HepG2 (cell line): ENCODE measurements at places on chromosomes 3 and 15. TPM values are rescaled to one million over a fixed set of nuclear protein-coding genes. Genes with fewer than 3 reads are reported as not detected.

DNA sequence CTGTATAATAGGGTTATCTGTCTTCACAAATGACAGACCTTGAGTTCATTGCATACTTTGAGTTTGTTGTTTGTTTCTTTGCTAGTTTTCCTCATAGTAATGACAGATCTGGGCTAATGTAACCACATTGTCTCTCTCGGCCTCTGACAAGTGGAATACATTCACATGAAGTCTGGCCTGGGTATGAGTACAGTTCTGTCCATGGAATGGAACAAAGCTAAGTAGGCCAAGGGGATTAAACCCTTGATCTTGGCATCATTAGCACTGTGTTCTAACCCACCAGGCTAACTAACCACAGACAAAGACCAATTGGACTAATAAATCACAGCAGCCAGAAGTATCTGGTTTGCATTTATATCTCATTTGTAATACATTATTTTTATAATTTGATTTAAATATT, 7.6 kb upstream of the VGLL3 start:
- DNase-seq = no peak

GRCh38 chr15:82543160-82543559, 2.9 kb upstream of the RPS17 start:
- DNase-seq = no peak

CPLX3 gene
- total RNA-seq = not detected in 2 replicates

DNA sequence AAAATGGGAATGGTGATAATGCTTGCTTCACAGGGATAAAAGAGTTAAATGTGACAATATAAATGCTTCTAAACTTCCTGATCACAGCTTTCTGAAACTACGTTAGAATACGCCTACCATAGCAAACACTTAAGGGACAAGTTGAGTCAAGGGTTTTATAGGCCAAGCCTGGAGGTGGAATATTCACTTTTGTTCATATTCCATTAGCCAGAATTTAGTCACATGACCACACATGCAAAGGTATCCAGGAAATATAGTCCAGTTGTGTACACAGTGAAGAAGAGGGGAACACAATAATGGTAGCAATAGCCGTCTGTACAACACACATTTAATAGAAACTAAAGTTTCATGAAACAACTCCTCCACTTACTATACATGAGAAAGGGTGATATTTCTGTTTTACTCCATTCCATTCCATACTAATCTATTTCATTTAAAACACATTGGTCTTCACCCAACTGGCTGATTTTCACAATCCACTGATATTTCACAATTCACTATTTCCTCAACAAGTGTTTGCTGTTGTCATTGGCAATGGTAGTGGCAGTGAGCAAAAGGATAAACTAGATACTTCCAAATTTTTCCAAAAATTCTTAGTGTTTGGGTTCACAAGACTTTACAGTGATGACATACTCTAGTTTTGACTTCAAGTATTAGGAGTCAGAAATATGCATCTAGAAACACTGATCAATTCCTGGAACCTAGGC, 270.9 kb downstream of the ERC2 start:
- DNase-seq = no peak

DNA sequence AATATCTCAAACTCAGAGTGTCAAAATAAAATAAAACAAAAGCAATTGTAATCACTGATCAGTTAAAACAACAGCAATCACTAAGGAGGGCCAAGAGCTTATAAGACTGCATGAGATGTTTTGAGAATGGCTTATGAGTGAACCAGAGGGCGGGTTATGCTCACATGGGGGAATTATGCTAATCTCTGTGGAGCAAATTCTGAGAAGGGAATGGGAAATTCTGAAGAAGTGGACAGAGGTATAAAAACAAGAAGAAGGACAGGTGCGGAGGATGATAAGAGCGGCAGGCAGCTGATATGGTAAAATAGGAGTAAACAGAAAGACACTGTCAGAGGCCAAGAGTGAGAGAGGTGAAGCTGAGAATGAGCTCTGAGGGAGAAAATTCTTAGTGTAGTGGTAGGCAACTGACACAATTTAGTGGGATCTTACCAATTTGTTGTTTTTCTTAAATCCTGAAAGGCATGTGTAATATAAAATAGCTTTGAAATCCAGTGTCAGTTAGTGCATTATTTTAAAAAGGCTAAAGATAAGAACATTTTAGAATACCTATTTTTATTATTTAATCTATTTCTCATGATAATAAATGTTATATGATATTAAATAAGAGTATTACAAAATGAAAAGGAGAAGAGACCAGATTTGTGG, 133.8 kb downstream of the SPATA16 start:
- DNase-seq = no peak

DNA sequence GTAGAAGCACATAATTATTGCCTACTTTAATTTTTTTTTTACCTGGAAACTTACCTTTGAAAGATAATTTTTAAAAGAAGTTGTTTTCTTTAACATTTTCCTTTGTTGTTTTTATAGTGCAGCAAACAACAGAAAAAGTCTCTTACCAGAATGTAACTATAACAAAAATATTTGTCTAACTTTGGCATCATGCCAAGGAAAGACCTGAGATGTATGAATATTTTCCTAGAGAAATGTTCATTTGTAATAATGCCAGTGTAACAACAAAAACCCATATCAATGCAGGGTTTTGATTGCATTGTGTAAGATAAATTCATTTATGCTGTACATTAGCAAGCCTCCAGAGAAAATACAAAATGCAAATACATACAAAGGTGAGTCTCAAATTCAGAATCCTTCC, 775.7 kb downstream of the SI start:
- no peak for DNase-seq

DNA sequence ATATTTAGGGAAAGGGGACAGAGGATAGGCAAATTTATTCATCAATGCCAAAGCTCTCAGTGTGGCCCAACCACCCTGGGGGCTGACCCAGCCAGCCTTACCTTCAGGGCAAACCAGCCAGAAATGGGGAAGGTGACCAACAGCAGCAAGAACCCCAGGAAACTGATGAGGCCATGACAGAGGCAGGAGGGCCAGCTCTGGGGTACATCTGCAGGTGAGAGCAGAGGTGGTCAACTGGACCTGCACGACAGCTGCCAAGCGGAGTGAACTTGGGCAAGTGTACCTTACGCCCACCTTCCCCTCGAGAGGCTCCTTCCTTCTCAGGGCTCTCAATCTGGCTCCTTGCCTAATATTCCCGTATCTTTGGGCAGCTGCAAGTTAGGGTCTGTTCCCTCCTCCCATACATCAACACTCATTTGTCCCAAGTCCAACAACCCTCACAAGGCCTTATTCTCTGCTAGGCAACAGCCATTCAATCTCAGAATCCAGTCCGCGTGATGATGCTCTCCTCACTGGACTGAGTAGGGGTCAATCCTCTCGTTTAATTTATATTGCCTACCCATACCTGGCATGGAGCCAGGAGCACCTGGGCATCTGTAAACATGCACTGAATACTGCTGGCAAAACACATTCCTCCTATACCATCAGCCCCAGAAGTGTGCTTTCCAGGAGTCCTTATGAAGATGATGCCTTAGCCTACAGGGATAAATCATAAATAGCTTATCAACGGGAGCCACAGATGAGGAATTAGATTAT, 1.7 kb downstream of the STOML1 start:
- no peak for DNase-seq

- no peak for DNase-seq
Measured at GRCh38 chr3:126680667-126681055, 23.4 kb upstream of the CHCHD6 start.
